ENCODE measurements at places on chromosomes 2 and 18.

GRCh38 chr2:1784087-1784486 is 39.8 kb upstream of the PXDN start:
- peaks cover 12% of the 10 kb centered on the region for H3K27me3 ChIP-seq
- no peak overlapping the region for H3K4me3 ChIP-seq
- H3K27ac ChIP-seq = no peak overlapping the region
- no peaks in the 10 kb centered on the region for H3K4me1 ChIP-seq
- H3K36me3 ChIP-seq = no peaks in the 10 kb centered on the region

DNA sequence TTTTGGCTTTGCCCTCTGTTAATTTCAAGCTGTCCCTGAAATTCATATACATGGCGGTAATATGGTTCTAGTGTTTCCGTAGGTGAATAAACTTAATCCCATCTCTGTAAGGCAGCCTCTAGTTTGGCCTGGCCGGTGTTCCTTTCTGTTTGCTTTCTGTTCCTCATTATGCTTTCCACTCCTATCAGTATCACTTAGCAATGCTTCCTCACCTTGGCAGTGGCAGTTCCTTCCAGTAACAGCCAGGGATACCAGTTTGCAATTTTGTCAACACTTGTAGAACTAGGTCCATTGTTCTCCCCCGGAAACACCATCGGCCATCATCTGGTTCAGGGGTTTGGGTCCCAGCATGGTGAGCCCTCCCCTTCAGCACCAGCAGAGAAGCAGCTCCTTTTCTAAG is 18.2 kb upstream of the TNP1 start:
- no peaks in the 10 kb centered on the region for H3K4me1 ChIP-seq
- no peaks in the 10 kb centered on the region for H3K27me3 ChIP-seq
- no peak overlapping the region for H3K4me3 ChIP-seq
- H3K27ac ChIP-seq = no peak overlapping the region
- no peaks in the 10 kb centered on the region for H3K36me3 ChIP-seq

DNA sequence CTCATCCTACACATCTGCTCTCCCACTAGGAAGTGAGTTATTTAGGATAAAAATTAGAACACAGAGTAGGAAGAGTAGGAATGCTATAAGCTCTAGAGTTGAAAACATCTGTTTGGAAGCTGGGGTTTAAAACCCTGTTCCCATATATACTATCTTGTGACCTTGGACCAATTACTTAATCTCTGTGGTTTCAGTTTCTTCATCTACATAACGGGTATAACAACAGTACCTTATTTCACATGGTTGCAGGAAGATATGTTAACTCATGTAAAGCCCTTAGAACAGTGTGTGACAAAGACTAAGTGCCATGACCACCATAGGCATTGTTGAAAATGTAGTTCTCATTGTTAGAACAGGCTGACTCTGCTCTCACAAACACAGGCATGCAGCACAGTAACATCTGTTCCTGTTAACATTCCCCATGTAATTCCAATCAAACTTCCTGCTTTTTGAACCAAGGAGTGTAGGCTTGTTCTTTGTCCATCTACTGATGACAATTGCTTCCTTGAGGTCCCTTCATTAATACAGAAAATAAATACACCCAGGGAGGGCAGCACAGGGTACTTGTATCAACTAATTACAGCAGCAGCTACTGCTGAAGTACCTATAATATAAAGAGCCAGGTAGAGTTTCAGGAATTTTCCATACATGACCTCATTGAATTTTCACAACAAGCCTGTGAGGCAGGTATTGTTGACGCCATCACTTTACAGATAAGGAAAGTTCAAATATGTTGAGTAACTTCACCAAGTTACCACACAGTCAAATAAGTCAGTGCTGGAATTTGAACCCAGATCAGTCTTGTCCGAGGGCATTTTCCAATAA is 204.2 kb downstream of the L3MBTL4 start:
- H3K27me3 ChIP-seq = no peaks in the 10 kb centered on the region
- no peak overlapping the region for H3K27ac ChIP-seq
- DNase-seq = no peak
- H3K4me1 ChIP-seq = no peaks in the 10 kb centered on the region
- no peak overlapping the region for H3K4me3 ChIP-seq

- DNase-seq = no peak
- peaks cover 6% of the 10 kb centered on the region for H3K27me3 ChIP-seq
- H3K4me1 ChIP-seq = no peaks in the 10 kb centered on the region
- no peaks in the 10 kb centered on the region for H3K36me3 ChIP-seq
Observed at GRCh38 chr2:227238238-227239237, 74.1 kb downstream of the COL4A3 start.

DNA sequence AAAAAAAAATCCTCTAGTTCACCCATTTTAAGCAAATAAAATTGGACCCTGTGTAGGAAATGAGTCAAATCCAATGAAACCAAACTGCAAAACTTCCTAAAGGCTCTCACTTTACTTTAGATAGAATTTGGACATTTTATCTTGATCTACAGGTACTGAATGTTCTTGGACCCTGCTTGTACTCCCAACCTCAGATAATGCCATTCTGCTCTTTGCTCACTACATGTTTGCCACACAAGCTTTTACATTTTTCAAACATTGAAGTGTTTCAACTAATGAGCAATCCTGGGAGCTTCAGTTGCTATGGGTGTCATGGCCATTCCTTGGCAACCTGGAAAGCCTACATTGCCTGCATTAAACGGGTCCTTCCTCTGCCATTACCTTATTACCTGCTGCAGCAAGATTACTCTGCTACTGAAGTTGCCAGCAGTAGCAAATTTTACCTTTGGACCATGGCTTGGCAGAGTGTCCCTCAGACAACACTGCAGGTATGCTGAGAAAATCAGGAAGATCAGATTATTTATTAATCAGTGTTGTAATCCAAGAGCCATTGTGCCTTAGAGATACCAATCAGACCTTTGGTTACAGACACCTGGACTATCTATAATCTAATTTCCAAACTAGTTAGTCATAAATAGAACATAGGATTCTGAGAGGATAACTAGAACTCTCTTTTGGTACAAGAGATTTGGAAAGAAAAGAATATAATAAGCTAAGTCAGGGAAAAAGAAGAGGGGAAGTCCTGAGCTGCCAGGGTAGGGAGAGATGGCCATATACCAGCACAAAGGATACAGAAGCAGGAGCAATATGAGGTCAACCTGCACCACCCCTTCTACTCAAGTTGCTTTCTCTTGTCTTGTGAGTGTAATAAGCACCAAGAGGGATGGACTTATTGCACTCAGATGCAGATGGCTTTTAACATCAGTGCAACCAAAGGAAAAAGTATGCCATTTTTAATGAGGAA is 293.3 kb upstream of the TFPI start:
- no peaks in the 10 kb centered on the region for H3K36me3 ChIP-seq
- H3K27ac ChIP-seq = no peak overlapping the region
- no peak overlapping the region for H3K4me3 ChIP-seq

DNA sequence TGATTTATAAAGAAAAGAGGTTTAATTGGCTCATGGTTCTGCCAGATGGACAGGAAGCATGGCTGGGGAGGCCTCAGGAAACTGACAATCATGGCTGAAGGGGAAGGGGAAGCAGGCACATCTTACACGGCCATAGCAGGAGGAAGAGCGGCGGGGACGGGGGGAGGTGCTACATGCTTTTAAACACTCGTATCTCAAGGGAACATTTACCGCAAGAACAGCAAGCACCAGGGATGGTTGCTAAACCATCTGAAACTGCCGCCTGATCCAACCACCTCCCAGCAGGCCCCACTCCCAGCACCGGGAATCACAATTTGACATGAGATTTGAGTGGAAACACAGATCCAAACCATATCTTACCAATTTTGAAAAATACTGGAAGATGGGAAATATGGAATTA is 362.8 kb downstream of the FBXO15 start:
- H3K36me3 ChIP-seq = no peaks in the 10 kb centered on the region
- H3K27ac ChIP-seq = no peak overlapping the region
- no peaks in the 10 kb centered on the region for H3K27me3 ChIP-seq
- no peak overlapping the region for H3K4me3 ChIP-seq

DNA sequence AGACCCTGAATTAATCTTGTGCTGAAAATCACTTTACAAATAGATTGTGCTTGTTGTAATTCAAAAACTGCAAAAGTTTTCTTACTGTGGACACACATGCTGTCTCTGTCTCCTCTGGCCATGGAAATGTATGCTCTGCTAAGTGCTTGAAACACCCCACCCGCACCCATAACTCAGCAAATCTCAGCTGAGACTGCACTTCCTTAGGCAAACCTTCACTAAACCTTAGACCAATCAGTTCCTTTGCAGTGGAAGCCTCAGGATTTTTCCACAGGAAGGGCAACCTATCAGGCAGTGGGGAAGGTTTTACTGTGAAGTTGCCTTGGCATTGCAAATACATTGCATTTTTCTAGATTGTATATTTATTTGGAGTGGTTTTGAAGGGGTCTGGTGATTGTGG is 62.2 kb upstream of the PLA2R1 start:
- H3K27me3 ChIP-seq = no peaks in the 10 kb centered on the region
- no peak overlapping the region for H3K27ac ChIP-seq
- no peak overlapping the region for H3K4me3 ChIP-seq
- H3K36me3 ChIP-seq = peaks cover 86% of the 10 kb centered on the region

GRCh38 chr2:120735746-120736170 is at the start of gene GLI2:
GLI2 (plus strand) TSS chr2:120735868; CDS start chr2:120797321, 61,453 bp downstream.
- H3K4me1 ChIP-seq = no peaks in the 10 kb centered on the region
- no peak for DNase-seq
- H3K4me3 ChIP-seq = peak within 1 kb of the TSS; percentile 49
- peaks cover 44% of the 10 kb centered on the region for H3K27me3 ChIP-seq

DNA sequence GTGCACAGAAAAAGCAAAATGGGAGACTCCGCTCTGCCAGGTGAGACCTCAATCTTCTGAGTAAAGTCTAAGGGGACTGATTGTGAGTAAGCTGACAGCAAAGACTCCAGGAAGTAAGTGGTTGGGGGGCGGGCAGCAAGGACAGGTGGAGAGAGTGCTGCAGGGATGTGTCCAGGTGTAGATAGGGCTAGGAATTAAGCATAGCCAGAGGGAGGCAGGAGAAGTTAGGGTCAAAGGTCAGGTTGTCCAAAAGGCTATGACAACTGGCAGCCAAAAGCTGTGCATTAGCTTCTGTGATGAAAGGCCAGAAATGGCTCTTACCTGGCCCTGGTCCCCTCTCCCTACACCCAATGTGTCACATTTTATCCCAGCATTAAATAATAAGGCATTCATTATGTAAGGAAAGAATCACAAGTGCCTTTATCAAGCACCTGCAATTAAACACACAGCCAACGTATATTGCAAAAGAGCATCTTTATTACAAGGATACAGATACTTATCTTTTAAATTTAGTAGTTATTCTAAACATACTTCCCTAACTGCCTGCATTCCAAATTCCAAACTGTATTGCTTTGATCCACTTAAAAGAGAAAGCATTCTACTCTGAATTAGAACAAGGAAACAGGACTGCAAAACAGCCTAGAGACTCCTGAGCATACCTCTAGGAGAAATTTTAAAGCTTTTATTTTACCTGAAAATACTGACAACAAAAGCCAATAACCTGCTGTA is 247.9 kb downstream of the IRS1 start:
- no peak for DNase-seq
- no peaks in the 10 kb centered on the region for H3K36me3 ChIP-seq
- H3K27me3 ChIP-seq = no peaks in the 10 kb centered on the region
- H3K4me1 ChIP-seq = no peaks in the 10 kb centered on the region
- no peak overlapping the region for H3K4me3 ChIP-seq
- H3K27ac ChIP-seq = no peak overlapping the region

DNA sequence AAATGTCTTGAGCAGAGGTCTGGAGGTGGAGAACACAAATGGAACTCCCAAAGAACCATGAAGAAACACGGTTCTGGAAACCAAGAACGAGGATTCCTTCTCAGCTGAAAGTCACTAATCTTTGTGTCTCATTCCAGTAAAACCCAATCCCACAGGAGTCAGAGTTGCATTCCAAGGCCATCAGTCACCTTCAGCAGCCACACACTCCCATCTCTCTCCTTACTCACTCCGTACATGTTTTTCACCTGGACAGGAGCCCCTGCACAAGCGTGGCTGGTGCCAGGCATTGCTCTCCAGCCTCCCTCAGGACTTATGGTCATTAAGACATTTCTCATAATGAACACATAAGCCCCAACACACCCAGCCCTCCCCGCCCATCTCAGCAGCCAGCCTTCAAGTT is 175.4 kb upstream of the SIX2 start:
- peaks cover 32% of the 10 kb centered on the region for H3K4me1 ChIP-seq
- H3K27ac ChIP-seq = peak overlapping the region; percentile 53
- no peaks in the 10 kb centered on the region for H3K27me3 ChIP-seq

GRCh38 chr18:48868468-48869466 is 82.0 kb downstream of the SMAD7 start:
- no peaks in the 10 kb centered on the region for H3K27me3 ChIP-seq
- no peak for DNase-seq
- no peaks in the 10 kb centered on the region for H3K36me3 ChIP-seq
- H3K4me1 ChIP-seq = peaks cover 13% of the 10 kb centered on the region
- H3K4me3 ChIP-seq = no peak overlapping the region

DNA sequence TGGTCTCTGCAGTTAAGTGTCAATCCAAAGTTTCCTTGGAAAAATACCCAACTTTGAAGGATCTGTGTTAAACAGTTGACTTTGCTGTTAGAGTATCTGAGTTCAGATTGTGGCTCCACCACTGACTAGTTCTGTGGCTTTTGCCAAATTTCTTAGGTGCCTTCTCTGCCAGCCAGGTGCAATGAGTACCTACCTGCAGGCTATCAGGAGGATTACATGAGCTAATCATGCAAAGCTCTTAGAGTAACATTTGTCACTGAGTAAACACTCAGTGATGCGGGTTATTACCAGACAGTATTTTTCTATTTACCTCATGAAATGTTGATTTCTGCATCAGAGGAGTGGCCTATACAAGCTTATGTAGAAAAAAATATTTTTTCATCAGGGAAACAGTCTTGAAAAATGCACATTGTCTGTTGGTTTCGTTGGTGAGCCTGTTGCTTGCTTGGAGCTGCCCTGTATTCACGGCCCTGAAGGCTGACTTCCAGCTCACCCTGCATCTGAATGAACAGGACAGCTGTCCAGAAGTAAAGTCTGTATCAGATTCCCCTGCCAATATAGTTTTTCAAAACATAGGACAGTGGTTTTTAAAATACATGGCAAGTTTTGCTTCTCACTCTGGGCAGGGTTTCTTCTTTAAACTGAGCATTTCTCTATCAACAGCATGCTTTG is 235.1 kb downstream of the CDCA7 start:
- H3K27ac ChIP-seq = peak overlapping the region; percentile 94
- no peaks in the 10 kb centered on the region for H3K36me3 ChIP-seq
- peak; percentile 78 for DNase-seq
- peaks cover 28% of the 10 kb centered on the region for H3K4me1 ChIP-seq
- no peaks in the 10 kb centered on the region for H3K27me3 ChIP-seq

GRCh38 chr2:234135750-234136221 is 85.3 kb downstream of the SPP2 start:
- DNase-seq = peak; percentile 75
- peak overlapping the region; percentile 89 for H3K27ac ChIP-seq
- peaks cover 40% of the 10 kb centered on the region for H3K4me1 ChIP-seq
- no peaks in the 10 kb centered on the region for H3K27me3 ChIP-seq

DNA sequence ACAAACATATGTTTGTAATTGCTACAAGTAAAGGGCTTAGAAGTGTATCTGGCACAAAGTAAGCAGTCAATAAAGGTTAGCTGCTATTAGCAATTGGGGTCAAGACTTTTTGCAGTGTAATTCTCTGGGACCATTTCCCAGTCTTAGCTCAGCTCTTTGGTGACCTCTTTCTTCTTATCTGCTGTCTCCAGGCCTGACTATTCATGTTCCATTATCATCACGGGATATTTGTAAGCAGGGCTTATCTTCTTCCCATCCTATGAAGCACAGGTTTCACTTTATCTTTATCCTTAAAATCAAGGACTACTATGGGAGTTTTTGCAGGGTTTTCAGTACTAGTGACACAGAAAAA is 131.7 kb downstream of the DOCK10 start:
- H3K4me1 ChIP-seq = peaks cover 5% of the 10 kb centered on the region
- H3K36me3 ChIP-seq = no peaks in the 10 kb centered on the region
- H3K27ac ChIP-seq = no peak overlapping the region

Measured in RWPE2 (cell line).